ENCODE measurements at places on chromosomes 1 and 21. TPM values are rescaled to one million over a fixed set of nuclear protein-coding genes. Genes with fewer than 3 reads are reported as not detected.
A peak's percentile ranks its signal among the peaks of the same experiment; 100 is the strongest.

DNA sequence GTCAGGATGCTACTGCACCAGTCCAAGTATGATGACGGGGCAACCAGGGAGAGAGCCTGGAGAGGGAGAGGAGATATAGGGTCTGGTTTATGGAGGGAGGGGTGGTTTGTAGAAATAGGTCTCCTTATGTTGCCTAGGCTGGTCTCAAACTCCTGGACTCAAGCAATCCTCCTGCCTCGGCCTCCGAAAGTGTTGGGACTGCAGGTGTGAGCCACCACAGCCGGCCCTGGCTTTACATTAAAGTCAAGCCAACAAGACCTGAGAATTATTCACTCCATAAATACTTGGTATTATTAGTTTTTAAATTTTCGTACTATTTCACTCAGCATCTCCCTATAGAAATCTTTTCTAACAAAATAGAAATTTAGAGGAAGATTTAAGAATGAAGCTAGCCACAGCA lies 86.8 kb downstream of the MATN1 start:
- DNase-seq = no peak

- no peak for DNase-seq
Observed at GRCh38 chr1:42841010-42841409, 5.4 kb upstream of the ZNF691 start.

- peak; percentile 40 for DNase-seq
Observed at GRCh38 chr1:222370081-222370912, 177.6 kb downstream of the HHIPL2 start.

DNA sequence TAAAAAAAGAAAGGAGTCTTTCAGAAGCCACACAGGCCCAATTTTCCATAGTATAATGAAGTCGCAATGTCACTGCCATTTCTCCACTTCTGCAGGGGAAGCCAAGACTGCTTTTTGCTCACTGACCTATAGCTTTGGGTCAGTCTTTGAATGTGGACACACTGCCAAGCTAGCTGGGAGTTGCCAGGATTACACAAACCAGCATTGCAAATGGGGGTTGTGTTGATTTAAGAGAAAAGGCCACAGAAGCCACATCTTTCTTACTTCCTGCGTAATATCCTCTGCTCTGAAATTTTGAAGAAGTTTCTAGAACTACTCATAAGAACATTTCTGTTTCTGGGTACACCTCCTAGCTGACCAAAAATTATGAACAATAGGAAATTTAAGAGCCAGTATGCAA lies 45.8 kb upstream of the SAMSN1 start:
- DNase-seq = peak; percentile 40

LRRIQ3 gene
- 0.32 TPM for total RNA-seq

DNA sequence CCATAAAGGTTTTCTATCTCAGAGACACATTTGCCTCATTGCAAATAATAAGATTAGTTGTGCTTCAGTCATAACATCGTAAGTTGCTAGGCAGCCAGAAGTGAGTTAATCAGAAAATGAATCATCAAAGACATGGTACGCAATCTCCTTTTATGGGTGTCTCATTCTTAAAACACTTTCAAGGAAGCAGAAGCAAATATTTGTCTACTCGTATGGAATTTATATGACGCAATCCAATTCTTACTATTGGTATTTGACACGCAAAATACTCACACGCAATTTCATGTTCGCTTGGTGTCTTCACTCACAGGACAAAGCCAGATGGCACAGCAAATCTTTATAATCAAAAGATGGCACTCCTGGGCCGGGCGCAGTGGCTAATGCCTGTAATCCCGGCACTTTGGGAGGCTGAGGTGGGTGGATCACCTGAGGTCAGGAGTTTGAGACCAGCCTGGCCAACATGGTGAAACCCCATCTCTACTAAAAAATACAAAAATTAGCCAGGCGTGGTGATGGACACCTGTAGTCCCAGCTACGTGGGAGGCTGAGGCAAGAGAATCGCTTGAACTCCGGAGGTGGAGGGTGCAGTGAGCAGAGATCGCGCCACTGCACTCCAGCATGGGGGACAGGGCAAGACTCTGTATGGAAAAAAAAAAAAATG lies 56.4 kb downstream of the HLCS start:
- DNase-seq = peak; percentile 98

- peak; percentile 66 for DNase-seq
Observed at GRCh38 chr1:12180315-12180714, 13.5 kb downstream of the TNFRSF1B start.

GRCh38 chr21:34276711-34277425 lies 86.9 kb upstream of the KCNE2 start:
- DNase-seq = peak; percentile 7

C8B gene
- not detected for total RNA-seq

- DNase-seq = peak; percentile 23
Observed at GRCh38 chr21:17730782-17731181, 88.4 kb downstream of the C21orf91 start.

DNA sequence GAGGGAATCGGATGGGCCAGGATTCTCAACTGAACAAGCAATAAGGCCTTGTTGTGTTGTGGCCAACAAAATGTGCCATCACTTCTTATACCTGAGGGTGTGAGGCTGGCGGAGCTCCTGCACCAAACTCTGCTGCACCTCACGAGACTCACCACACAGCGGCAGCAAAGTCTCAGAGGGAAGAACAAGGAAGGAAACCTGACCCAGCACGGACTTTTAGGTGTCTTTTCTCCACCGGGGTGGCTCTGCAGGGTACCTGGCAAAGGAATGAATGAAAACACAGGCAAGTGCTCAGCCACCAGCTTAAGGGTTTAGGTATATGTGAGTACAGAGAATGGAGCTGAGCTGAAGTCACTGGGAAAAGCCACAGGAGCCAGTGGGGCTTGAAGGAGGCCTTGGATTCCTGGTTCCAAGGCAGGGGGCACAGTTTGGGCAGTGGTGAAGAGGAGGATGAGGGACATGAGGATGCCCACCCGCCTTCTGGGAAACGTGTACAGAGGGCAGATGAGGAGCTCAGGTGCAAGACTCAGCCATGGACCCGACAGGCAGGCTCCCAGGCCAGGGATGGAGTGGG lies 31.1 kb upstream of the HSD3B1 start:
- DNase-seq = peak; percentile 33

OR6K3 gene
- not detected for total RNA-seq

SPRR2F gene
- total RNA-seq = not detected

GRCh38 chr1:172325531-172325930 lies 95.0 kb upstream of the C1orf105 start:
- DNase-seq = peak; percentile 39

All from fibroblast of villous mesenchyme (primary cell).